LHCN-M2 (cell line): ENCODE measurements at places on chromosomes 16 and 17. TPM values are rescaled to one million over a fixed set of nuclear protein-coding genes. Genes with fewer than 3 reads are reported as not detected.

- DNase-seq: no peak
These were observed 387.1 kb downstream of the XYLT1 start for GRCh38 chr16:17083628-17084027.

GRCh38 chr17:13418891-13419290 lies 182.8 kb downstream of the HS3ST3A1 start:
- DNase-seq: no peak

Gene CDH8
- total RNA-seq: 0.32 and 3.0 TPM in 2 replicates

Gene CES5A
- total RNA-seq: not detected in 2 replicates

GRCh38 chr17:79420318-79421243 lies 190.3 kb downstream of the RBFOX3 start:
- DNase-seq: peak; percentile 6
